ENCODE measurements at places on chromosomes 13 and 19.
A peak's percentile ranks its signal among the peaks of the same experiment; 100 is the strongest.

GRCh38 chr13:67437244-67437643, 207.1 kb upstream of the PCDH9 start:
- no peak for DNase-seq

DNA sequence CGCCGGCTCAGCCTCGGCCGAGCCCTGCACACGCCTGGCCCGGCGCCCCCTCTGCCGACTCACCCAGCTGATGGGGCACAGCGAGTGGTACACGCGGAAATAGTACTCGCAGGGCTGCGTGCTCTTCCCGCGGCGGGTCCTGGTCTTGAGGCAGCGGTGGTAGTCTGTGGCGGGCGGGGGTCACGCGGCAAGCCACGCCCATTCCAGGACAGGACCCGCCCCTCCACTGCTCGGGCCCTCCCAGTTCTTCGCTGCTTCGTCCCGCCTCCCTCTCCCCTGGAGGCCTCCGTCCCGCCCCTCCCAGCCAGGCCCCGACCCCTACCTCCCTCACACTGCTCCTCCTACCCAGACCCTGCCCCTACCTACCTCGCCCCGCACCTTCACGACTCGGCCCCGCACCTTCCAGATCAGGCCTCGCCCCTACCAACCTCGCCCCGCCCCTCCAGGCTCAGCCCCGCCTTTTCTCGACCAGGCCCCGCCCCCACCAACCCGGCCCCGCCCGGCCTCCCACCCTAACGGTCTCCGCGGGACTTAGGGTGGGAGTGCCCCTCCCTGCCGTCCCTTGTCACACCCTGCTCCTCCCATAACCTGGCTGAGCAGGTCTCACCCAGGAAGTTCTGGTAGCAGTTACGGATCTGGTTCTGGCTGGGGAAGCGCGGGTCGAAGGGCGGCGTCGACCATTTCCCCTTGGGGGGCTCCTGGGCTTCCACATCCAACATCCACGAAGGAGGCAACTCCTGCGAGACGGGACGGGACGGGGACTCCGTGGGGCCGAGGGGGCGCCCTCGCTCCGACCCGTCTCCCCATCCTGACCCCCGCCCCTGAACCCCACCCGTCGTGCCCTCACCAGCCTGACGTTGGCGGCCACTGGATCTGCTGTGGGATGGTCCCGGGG, 469 bp downstream of the COX6B2 start:
- DNase-seq = peak; percentile 16

GRCh38 chr19:11657307-11657706, 60.0 kb downstream of the ZNF627 start:
- DNase-seq = no peak

DNA sequence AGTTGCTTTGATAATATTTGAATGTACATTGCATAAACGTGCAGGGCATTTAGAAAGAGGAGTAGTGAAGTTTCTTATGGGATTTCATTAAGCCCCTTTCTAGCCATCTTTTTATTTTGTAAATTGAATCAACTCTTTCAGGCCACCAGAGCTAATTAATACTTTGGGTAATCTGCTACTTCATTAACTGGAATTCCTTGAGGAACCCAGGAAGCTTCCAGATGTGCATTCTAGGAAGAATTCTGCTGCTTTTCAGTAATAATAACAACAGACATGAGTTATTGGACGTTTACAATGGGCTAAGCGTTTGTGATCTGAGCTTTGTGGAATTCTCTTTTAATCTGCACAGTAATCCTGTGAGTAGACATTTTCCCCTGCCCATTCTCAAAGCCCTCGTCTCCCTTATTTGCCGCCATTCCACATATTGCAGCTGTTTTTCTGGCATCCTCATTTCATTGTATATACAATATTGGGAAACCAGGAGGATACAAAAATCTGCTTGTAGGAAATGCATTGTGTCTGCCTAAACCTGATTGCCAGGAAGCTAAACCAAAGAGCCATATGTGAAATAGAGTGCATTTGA, 103.9 kb downstream of the HS6ST3 start:
- no peak for DNase-seq

- no peak for DNase-seq
These were observed at the start of gene TNNI3 for GRCh38 chr19:55157064-55157908. Gene TNNI3, minus strand, starts transcription at chr19:55157732. Its CDS starts 143 bp downstream, at chr19:55157589.

DNA sequence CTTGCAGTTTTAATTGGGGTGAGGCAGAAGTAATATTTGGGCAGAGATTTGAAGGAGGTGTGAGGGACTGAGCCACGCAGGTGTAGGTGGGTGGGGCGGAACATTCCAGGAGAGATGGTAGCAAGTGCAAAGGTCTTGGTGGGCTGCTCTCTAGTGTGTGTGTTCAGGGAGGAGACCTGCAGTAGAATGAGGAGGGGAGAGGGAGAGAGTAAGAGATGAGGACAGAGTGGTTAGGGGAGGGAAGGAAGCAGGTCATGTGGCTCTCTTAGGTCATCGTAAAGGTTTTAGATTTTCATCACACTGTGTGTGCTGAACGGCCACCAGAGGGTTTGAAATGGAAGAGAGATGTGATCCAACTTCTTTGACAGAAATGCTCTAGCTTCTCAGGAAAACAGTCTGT, 33.5 kb downstream of the WASF3 start:
- DNase-seq = no peak

DNA sequence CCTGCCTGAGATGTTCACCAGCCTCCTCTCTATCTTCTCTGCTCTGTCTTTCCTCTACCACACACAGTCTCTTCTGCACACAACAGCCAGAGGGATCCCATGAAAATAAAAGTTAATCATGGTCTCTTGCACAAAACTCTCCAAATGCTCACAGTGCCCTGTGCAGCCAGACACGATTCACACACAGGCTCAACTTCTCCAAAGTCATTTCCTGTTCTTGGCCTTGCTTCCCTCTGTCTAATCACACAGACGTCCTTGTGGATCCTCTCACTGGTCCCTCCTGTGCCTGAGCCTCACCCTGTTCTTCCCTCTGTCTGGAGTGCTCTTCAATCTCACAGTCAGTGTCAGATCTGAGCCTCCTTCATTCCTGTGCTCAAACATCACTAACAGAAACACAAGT, 7.8 kb downstream of the SIGLEC12 start:
- no peak for DNase-seq

DNA sequence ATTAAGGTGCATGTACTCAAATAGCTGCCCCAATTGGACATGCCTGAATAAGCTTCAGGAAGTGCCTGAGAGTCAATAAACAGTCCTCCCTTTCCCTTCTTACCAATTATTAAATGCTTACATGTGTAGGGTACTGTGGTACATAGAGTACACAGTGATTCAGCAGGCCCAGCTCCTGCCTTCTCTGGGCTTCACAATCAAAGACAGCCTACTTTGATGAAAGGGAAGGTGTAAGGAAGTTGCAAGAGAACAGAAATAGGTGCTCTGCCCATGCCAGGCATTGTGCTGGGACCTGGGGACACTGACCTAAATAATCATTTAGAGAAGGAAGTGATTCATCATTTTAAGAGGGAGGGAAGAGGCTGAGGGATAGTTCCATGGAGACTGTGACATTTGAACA, 17.2 kb downstream of the FRY start:
- no peak for DNase-seq

DNA sequence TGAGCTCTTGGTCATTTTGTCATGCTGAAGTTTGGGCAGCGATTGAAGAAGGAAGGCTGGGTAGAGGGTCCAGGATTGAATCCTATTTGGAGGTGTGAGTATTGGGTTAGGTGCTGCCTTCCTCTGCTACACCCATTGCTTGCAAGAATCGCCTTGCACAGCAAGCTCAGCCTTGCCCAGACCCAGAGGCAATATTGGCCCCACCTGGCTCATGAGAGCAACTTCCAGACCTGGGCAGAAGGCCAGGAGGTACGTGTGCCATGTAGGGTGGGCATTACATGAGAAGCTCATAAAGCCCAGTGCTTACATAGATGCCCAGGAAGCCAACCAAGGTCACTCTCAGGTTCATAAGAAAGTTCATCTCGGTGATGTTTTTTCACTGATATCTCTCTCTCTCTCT, 718.0 kb downstream of the EFNB2 start:
- no peak for DNase-seq

GRCh38 chr13:29594710-29595379, 643 bp downstream of the SLC7A1 start:
- DNase-seq = no peak

GRCh38 chr19:40640744-40641143, 39.6 kb downstream of the LTBP4 start:
- no peak for DNase-seq

DNA sequence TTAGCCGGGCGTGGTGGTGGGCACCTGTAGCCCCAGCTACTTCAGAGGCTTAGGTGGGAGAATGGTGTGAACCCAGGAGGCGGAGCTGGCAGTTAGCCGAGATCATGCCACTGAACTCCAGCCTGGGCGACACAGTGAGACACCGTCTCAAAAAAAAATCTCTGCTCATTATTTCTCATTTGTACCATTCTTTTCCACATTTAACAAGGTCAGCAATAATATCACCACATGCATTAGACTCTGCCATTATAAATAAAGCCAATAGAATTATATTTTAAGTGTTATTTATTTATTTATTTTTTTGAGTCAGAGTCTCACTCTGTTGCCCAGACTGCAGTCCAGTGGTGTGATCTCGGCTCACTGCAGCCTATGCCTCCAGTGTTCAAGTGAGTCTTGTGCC, 24.2 kb downstream of the UGGT2 start:
- no peak for DNase-seq

GRCh38 chr19:11363881-11364280, 8.6 kb downstream of the PLPPR2 start:
- DNase-seq = no peak

GRCh38 chr19:10320602-10321416, 5.0 kb upstream of the FDX2 start:
- DNase-seq = no peak

DNA sequence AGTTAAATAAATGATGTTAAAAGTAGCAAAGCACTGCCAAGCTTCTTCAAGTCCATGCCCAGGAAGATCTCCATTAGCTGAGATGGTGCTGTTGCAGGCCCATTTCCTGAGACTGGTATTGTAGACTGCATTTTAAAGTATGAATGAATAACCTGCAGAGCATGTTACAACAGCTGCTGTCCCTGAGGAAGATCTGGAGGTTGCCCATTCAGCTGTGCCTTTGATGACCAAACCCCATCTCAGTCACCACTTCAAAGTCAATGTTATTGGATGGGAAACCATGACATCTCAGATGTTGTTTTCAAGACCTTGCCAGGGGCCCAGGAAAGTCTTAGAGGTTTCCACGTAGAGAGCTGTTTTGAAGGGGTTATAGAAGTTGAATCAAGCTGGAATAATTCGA, 281.3 kb downstream of the MTUS2 start:
- DNase-seq = no peak

- no peak for DNase-seq
These were observed 1131.1 kb downstream of the PCDH9 start for GRCh38 chr13:66098931-66099628.
